ENCODE measurements at places on chromosomes 16 and 17. TPM values are rescaled to one million over a fixed set of nuclear protein-coding genes. Genes with fewer than 3 reads are reported as not detected.

GRCh38 chr16:28309811-28310311 is 17.5 kb downstream of the SBK1 start:
- no peaks in the 10 kb centered on the region for H3K4me1 ChIP-seq
- H3K27me3 ChIP-seq = no peaks in the 10 kb centered on the region
- H3K4me3 ChIP-seq = no peak overlapping the region
- H3K27ac ChIP-seq = no peak overlapping the region
- no peak for DNase-seq
- H3K36me3 ChIP-seq = no peaks in the 10 kb centered on the region

- no peaks in the 10 kb centered on the region for H3K27me3 ChIP-seq
- H3K36me3 ChIP-seq = no peaks in the 10 kb centered on the region
- H3K27ac ChIP-seq = no peak overlapping the region
- no peaks in the 10 kb centered on the region for H3K4me1 ChIP-seq
- H3K4me3 ChIP-seq = no peak overlapping the region
- no peak for DNase-seq
Observed at GRCh38 chr17:73758245-73758644, 114.0 kb upstream of the SDK2 start.

DNA sequence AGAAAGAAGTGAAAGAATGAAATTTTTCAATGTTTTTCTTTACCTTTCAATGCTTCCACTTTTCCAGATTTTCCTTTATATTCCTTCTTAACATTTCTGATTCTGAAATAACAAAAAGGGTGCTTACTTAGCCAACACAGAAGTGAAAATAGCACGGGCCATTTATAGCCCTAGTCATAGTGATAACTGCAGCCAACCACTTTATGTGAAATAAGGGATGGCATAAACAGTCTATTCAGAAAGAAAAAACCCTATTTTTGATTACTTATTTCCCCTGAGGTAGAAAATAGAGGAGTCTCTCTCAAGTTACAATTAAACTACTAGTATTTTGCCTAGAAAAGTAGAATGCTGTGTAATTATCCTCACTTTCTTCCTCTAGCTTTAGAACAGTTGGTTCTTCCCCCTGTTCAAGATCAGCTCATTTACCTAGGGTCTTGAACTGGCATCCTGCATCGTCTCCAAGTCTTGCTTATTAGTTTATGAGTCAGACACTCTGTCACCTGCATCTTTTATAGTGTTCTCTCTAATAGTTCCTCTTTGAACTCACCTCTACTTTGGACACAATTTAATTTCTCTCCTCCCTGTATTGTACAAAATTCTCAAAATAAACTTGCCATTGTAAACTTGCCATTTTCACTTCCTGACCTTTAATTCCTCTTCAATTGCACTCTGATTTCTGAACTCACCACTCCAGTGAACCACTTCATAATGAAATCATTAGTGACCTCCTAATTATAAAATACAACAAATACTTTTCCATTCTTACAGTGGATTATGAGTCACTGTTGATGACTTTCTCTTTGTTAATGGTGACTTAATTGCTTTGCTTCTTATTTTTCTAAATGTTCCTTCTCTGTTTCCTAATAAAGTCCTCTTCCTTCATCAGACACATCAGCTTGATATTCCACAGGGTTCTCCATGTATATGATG is 23.6 kb downstream of the ABCA6 start:
- H3K4me1 ChIP-seq = peaks cover 2% of the 10 kb centered on the region
- DNase-seq = no peak
- H3K36me3 ChIP-seq = no peaks in the 10 kb centered on the region
- H3K4me3 ChIP-seq = no peak overlapping the region
- H3K27me3 ChIP-seq = no peaks in the 10 kb centered on the region

DNA sequence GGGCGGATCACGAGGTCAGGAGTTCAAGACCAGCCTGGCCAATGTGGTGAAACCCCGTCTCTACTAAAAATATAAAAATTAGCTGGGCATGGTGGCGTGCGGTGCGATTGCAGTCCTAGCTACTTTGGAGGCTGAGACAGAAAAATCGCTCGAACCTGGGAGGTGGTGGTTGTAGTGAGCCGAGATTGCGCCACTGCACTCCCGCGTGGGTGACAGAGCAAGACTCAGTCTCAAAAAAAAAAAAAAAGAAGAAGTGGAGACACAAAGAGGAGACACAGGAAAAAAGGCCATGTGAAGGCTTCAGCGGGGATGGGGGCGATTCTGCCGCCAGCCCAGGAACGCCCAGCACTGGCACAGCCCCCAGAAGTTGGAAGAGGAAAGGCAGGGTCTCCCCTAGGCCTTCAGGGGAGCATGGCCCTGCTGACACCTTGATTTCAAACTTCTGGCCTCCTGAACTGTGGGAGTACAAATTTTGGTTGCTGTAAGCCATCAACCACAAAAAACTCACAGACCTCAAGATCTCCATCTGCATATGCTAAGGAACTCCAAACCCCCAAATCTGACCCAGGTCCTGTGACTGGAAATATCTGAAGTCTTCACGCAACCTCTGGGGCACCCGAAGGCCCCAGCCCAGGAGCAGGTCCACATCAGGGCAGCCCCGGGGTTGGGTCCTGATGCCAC is 7.0 kb downstream of the SGSH start:
- no peak overlapping the region for H3K4me3 ChIP-seq
- no peaks in the 10 kb centered on the region for H3K27me3 ChIP-seq
- no peaks in the 10 kb centered on the region for H3K4me1 ChIP-seq
- H3K36me3 ChIP-seq = no peaks in the 10 kb centered on the region

CTRB2 gene
- total RNA-seq = 0.62 TPM

TBC1D3B gene
- total RNA-seq = 4.5 TPM

Data from ovary (tissue), 10 donors.